ENCODE measurements at places on chromosomes 16 and 17.

DNA sequence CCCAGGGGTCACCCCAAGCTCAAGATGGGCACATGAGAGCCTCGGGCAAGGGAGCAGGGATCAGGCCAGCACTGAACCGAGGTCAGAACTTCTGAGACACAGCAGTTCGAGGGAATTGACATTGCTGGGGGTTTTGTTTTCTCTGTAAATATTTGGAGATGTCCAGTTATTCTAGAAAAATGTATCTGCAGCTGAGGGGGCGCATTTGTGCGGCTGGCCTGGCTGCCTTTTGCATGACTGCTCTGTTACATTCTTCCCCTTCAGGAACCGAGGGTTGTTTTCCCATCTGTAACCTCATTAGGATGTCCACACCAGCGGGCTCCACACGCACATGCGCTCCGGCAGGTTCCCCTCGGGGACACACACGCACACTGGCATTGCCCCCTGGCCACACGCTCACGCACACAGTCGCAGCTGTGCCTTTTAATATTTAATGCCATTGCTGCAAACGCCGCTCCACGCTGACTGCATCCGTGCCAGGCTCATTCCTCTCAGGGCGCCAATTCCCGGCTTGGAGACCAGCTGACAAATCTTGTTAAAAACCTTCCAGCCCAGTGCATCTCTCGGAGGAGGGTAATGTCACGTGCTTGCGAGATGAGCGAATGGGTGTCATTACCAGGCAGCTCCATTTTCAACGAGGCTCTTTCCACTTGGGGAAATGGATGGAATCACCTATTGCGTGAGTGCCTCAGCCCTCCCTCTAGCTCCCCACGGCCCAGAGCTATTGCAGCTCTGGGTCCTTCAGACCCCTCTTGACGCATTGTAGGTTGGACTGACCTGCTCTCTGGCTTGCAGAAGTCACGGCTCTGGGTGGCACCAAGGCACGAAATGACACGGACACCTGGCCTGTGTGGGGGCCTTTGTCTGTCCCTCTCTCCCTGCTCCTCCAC, 13.1 kb downstream of the CCR7 start:
- DNase-seq, result no peak

DNA sequence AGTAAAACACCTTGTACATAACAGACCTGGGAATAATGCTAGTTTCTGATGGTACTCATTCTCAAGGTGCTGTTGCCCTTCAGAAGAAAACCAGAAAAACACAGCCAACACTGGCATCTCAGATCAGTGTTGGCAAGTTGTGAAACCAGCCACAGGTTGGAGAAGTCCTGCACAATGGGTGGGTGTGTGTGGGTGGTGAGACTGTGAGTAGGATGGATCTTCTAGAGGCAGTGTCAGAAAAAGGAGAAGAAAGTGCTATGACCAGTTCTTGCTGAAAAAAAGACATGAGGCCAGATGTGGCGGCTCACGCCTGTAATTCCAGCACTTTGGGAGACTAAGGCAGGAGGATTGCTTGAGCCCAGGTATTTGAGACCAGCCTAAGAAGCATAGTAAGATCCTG, 35.2 kb upstream of the SMIM36 start:
- DNase-seq, result no peak

- no peak for DNase-seq
Observed at GRCh38 chr17:73105431-73105830, 12.9 kb upstream of the SLC39A11 start.

DNA sequence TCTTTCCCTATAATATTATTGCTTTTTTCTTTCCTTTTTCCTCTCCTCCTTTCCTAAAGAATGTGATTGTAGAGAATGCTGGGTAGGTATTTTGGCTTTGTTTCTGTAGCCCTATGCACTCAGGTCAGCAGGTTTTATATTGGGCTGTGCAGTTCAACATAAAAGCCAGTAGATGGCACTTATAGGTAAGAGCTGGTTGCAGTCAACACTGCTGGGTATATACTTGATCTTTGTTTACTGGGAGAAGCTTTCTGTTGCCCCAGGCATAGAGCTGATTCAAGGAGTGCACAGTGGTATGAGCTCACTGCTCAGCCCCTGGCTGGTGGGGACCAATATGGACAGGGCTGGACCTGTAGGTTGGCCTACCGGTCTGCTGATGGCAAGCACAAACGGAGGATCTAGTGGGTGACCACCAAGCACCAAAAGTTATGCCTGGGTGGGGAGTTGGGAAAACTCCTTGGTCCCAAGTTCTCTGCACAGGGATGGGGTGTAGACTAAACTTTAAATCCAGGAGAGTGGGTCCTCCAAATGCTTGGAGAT, 378.9 kb downstream of the PMP22 start:
- DNase-seq, result no peak

DNA sequence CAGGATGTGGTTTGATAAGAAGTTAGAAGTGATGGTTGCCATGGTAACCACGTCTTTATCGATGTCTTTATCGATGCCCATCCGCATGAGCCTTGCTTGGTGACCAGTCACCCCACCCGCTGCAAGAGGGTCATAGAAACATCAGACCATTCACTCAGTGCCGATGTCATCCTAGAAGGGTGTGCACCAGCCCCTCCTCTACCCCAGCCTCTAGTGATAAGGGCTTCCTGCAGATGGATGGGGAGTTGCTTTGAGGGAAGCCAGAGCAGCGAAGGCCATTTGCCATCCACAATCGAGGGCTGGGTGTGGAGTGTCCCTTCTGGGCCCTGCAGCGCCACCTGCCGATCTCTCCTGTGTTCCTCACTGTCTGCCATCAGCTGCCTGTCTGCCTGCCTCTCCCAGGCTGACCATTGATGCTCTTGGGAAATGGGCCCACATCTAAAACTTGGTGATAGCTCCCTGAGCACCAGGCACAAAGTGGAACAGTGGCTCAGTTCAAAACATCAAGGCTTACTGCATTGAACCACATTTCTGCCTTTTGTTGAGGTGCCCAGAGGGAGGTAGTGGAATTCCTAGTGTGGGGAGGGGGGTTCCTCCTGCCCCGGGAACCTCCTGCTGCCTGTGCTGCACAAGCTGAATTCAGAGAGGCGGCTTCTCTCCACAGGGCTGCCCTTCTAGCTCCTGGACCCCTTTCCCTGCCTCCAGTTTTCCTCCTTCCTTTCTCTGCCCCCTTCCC, 8.9 kb downstream of the CALB2 start:
- DNase-seq, result no peak

- no peak for DNase-seq
Observed at GRCh38 chr16:48960830-48961229, 320.8 kb downstream of the CBLN1 start.

DNA sequence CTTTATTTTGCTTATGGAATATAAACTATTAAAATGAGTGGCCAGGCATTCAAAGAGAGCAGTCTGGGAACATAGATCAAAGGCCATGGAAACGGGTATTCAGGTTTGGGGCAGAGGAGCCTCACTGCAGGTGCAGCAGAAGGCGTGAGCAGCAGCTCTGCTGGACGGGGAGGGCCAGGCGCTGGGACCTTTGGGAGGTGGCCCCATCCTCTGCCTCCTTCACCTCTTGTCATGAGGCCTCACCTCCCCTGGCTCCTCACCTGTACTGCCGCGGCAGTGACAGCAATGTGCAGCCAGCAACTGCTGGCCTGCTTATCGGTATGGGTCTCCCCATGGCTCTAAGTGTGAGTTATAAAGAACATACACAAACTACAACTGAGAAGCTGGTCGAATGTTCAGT, 109.4 kb downstream of the CDK5R1 start:
- DNase-seq, result no peak

GRCh38 chr17:38894276-38894675, 24.4 kb downstream of the LASP1 start:
- no peak for DNase-seq

DNA sequence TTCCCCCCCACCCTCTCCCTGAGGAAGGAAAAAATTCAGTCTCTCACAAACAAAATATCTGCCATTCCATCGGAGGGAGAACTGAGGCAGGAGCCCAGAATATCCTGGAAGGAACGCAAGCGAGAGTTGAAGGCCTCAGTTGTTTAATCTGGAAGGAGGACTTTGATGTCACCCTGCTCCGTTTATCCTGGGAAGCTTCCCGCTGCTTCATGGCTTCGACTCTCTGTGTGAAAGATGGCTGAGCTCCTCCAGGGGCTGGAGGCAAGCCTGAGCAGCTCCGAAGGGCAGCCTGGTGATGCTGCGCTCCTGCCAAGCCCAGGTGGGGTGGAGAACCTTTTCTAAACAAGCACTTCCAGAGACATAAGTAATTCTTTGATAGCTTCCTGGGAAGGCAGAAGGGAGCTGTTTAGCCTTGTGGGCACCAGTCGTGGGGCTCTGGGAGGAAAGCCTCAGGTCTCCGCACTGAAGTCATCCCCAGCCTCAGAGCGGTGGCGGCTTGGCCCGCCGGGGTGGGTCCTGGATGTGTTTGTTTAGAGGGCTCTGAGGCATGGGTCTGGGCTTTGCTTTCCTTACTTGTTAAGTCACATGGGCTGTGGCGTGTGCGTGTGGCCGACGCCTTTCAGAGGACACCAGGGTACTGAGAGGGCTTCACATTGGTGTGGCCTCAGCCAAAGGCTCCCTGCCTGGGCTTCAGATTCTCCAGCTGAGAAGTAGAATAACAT, 7.9 kb downstream of the NKD1 start:
- no peak for DNase-seq

DNA sequence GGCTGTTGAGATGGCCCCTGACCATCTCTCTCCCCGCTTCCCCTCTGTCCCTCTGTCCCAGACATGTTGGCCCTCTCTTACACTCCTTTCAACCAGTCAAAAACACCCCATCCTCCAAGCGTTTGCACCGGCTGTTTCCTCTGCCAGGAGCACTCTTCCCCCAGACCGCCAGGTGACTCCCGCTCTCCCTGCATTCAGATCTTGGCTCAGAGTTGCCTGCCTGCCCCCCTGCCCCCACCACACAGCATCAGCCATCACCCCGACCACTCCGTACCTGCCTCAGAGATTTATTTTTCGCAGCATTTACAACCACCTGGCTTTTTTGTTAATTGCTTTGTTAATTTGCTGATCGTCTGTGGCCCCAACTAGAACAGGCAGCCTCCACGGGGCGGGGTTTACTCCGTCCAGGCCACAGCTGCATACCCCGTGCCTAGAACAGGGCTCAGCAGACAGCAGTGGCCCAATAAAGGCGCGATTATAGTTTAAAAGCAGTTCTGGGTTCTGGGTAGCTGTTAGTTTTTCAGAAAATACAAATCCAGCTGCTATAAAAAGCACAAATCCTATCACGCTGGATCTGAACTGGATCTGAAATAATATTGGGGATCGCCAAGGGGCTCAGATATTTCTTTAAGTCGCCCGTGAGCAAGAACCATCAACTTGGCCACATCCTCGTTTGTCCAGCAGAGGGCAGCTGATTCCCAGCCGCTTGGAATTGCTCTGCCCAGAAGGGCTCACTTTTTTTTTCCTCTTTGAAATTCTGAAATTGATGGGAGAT, 173.6 kb downstream of the IRF8 start:
- no peak for DNase-seq

DNA sequence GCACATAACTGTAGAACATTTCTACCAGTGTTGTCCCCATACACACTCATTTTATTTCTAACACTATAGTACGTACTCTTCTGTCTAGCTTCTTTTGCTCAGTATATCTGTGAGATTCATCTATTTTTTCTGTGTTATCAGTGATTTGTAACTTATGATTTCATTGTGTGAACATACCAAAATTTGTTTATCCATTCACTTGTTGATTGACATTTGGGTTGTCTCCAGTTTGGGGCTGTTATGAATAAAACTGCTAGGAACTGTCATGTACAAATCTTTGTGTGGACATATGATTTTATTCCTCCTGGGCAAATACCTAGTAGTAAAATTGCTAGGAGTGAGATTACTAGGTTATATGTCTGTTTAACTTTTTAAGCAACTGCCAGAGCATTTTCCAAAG, 9.6 kb downstream of the CYB5B start:
- DNase-seq, result no peak

DNA sequence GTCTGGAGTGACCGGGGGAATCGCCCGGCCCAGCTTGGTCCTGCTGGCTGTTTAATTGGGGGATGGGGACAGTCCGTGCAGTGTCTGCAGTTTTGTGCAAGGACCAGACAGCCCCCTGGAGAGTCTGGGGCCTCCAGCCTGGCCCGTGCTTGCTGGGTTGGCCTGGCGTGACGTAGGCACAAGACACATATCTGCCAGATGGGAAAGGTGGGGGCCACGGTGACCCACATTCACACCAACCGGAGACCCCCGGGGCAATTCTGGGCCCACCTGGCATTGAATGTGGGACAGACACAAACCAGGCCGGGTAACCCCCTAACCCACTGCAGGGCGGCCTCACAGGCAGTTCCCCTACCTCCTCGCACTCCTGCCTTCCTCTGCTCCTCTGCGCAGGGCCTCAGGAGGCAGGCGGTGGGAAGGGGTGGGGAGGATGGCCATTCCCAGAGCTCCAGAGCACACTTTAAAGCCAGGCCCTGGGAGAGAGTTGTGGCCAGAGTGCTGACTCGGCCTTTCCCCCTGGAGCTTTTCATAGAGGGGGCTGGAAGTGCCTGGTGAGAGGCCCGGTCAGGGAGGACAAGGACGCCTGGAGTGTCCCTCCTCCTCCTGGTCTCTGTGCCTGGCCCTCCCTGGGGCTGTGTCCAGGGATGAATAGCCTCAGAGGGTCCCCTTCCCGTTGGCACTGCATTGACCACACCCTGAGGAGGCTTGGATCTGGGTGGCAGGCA, 1.5 kb downstream of the MRC2 start:
- no peak for DNase-seq

DNA sequence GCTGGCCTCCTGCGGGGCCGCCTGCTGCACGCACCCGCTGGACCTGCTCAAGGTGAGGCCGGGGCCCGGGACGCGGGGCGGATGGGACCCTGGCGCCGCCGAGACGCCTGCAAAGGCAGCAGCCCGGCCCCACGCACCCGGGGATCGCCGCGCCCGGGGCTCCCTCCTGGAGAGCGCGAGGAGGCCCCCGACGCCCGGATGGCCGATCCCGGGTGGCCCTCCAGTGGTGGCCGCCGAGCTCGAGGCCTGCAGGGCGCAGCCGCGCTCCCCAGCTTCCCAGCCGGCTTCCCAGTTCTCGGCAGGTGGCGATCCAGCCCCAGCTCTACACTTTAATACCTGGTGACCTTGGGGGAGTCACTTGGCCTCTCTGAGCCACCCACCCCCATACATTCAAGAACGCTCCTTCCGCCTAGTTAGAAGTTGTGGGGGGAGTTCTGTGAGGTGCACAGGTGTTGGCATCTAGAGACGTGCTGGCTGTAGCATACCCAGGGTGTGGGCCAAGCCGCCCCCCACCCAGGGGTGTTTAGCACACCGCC, 452 bp downstream of the SLC25A10 start:
- no peak for DNase-seq

- no peak for DNase-seq
Observed at GRCh38 chr17:6208608-6209180, 138.5 kb downstream of the WSCD1 start.

DNA sequence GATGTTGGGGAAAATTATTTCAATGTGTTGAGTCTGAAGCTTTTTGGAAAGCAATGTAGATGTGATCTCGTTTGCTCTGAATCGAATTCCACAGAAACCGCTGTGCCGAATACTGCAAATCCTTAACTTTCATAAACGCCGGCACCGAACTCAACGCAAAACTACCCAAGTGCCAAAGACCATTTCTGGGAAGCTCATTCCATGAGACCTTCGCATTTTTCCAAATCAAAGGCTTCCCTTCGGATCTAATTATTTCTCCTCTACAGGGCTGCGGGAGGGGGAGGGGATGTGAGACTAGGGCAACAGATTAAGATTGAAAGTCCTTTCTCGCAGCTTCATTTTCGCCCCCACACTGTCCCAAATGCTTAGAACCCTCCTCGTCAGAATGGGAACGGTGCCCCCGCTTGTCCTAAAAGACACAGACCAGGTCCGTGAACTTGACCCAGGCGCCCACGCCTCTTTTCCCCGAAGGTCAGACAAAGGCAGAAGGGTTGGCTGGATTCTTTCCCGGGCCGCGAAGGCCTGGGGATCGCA, 4.0 kb downstream of the PRAC1 start:
- no peak for DNase-seq
